ENCODE measurements at places on chromosomes 5 and 9.

DNA sequence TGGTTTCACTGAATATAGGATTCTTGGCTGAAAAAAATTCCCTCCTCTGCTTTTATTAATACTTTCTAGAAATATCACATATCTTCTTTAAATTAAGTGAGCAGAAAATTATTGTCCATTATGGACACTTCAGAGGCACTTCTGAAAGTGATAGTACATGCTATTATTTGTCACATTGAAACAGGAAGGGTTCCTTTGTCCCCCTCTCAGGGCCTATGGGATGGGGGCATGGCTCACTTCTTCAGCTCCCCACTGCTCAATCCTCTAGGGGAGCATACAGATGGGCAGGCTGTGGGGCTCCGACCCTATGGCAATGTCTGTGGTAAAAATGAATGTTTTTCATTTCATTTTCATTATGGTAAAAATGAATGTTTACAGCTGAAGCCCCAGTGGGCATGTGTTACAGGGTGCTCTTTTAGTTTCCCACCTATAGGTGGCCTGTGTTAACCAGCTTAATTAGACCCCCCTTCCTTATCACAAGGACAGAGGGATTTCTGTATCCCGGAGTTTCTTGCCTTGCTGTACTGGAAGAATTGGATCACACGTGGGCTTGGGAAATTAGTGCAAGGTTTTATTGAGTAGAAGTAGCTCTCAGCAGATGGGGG lies 1225.2 kb downstream of the PTPRD start:
- DNase-seq: no peak

GRCh38 chr9:129469188-129469987 lies 151.5 kb downstream of the C9orf50 start:
- no peak for DNase-seq

DNA sequence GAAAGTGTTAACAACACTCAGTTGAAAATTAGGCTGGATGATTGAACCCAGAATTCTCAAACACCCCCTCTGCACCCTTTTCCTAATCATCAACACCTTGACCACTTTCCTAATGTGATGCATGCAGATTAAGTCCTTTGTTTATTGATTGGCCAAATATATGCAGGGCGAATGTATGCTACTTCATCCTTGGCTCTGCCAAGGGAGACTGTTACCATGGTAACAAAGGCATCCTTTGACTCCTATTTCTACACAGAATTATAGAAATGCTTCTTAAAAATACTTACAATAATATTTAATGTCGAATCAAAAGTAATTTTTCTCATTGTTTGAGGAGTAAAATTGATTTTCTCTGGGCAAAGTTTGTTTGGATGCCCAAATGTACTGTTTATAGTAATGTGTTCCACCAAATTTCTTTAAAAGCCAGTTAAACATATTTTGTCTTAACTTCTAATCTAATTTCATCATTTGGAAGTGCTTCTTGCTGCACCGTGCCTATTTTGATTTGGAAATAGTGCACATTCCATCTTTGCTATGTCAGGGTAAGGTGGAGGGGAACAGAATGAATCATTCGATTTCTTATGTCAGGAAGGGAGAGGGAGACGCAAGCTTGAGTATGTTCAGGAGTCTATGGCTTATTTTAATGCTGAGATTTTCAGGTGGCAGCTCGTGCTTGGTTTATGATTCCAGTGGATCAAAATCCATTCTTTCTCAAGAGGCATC lies 1384.3 kb upstream of the WWC1 start:
- no peak for DNase-seq

- DNase-seq: no peak
Observed at GRCh38 chr5:171858303-171858702, 72.7 kb downstream of the SMIM23 start.
